ENCODE measurements at places on chromosomes 12 and 14.

DNA sequence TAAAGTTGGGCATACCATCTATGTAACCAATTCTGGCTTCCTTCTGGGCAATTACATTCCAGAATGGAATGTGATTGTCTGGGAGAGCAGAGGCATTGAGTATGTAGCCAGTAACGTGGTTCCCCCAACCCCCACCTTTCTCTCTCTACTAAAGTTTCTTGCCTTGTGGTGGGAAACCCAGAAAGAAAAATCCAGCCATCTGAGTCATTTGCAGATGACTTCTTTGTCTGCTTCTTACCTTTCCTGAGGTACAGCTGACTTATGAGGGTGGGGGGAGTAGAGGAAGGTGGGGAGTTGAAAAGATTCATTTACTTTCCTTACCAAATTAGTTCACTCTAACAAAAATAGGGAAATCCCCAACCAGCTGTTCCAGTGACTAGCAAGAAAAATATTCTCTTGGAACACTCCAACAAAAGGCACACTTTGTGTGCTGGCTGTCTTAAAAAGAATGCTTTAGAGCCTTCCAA lies 112.1 kb upstream of the FRMD6 start:
- no peak for DNase-seq

GRCh38 chr12:31224768-31225448 lies 101.0 kb downstream of the SINHCAF start:
- DNase-seq = no peak

GRCh38 chr14:69726761-69727511 lies 40.0 kb upstream of the SRSF5 start:
- DNase-seq = peak; percentile 65

- no peak for DNase-seq
Measured at GRCh38 chr14:106875503-106875902, 1349.1 kb downstream of the TMEM121 start.

DNA sequence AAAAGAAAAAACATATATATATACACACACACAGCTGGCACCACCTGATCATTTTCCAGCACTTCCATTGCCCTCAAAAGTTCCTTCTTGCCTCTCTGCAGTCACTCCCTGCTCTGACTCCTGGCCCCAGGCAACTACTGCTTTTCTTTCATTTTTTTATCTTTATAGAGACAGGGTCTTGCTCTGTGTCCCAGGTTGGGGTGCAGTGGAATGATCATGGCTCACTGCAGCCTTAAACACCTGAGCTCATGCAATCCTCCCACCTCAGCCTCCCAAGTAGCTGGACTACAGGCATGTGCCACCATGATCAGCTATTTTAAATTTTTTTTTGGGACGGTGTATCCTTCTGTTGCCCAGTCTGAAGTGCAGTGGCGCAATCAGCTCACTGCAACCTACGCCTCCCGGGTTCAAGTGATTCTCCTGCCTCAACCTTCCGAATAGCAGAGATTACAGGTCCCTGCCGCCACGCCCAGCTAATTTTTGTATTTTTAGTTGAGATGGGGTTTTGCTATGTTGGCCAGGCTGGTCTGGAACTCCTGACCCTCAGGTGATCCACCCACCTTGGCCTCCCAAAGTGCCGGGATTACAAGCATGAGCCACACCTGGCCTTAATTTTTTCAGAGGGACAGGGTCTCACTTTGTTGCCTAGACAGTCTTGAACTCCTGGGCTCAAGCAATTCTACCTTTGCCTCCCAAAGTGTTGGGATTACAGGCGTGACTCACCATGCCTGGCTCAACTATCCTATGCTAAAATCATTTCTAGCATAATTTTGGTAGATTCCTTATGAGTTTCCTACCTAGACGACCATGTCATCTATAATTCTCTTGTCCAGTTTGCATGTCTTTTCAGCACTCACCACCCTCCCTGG lies 7.8 kb downstream of the HSP90AA1 start:
- no peak for DNase-seq

DNA sequence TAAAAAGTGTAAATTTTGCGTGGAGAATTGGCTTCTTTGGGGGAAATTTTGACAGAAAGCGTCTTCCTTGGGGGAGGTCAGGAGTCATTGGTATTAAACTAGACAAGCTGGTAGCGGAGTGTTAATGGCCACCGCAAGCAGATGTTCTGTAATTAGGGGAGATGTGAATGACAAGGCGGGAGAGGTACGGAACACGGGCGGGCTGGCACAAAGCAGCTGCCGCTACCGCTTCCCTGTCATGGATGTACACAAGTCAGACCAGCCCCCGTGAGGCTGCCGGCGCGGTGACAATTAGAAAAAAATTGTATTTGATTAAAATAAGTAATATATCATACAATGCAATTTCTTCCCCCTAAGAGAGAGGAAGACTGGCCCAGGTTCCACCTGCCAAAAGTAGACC lies 501.6 kb downstream of the VRK1 start:
- no peak for DNase-seq

- no peak for DNase-seq
Measured at GRCh38 chr12:122244565-122245371, 18.9 kb upstream of the DIABLO start.
